ENCODE measurements at places on chromosomes 16 and 17.

- no peak for DNase-seq
Measured at GRCh38 chr16:2848933-2849725, 8.8 kb downstream of the PRSS22 start.

DNA sequence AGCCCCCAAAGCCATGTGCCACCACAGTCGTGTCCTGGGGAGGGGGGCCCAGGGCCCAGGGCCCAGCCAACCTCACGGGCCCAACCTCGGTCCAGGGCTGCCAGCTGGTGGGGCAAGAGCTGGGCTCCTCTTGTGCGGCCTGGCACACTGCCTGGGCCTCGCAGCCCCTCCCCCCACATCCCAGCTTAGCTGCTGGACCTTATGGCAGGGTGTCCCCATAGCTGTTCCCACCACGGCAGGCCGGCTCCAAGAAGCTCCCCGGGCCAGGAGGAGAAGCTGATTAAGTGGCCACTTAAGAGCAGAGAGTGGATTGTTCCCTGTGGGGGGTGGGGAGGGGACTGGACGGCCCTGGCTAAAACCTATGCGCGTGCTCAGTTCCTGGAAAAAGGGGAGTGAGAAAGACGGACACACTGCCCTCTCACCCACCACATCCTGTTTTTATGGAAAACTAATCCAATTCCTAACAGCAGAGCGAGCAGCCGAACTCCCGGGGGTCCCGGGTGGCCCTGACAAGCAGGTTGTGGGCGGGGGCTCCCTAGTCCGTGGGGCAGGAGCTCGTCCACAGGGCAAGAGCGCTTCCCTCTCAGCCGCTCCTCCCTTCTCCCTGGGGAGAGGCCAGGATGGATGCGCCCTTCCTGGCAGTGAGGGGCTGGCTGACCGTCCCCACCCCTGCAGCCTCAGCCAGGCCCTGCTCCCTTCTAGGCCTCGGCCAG, 16.8 kb downstream of the PIEZO1 start:
- DNase-seq = peak; percentile 37

- no peak for DNase-seq
Measured at GRCh38 chr16:85398050-85398451, 215.1 kb upstream of the GSE1 start.

GRCh38 chr17:73950593-73950914, 252.9 kb upstream of the RPL38 start:
- no peak for DNase-seq
